ENCODE measurements at places on chromosomes 1 and 21. TPM values are rescaled to one million over a fixed set of nuclear protein-coding genes. Genes with fewer than 3 reads are reported as not detected.

The CFHR3 gene
- total RNA-seq, result not detected

The KIF2C gene
- total RNA-seq, result 0.97 TPM

The HSPB7 gene
- total RNA-seq, result 2,323 TPM

The RASSF5 gene
- 1.5 TPM for total RNA-seq

The CLCA2 gene
- total RNA-seq, result not detected

The DISP1 gene
- total RNA-seq, result 3.7 TPM

The CENPF gene
- total RNA-seq, result 0.29 TPM

The KRTAP11-1 gene
- total RNA-seq, result not detected

The S100A7 gene
- not detected for total RNA-seq

The IFFO2 gene
- 14.0 TPM for total RNA-seq

The AKNAD1 gene
- total RNA-seq, result 0.47 TPM

The JAM2 gene
- 6.0 TPM for total RNA-seq

The NGF gene
- total RNA-seq, result 0.27 TPM

The OR6K3 gene
- total RNA-seq, result not detected

The FAM72A gene
- 0.91 TPM for total RNA-seq

The CTTNBP2NL gene
- total RNA-seq, result 9.4 TPM

The RAB42 gene
- 0.73 TPM for total RNA-seq

The CHIT1 gene
- not detected for total RNA-seq

The AK5 gene
- 0.44 TPM for total RNA-seq

The LCA5L gene
- total RNA-seq, result 5.3 TPM

The OR14K1 gene
- total RNA-seq, result not detected

The FALEC gene
- total RNA-seq, result not detected

The PCNX2 gene
- 0.54 TPM for total RNA-seq

The WNT3A gene
- not detected for total RNA-seq

The PLEKHA6 gene
- total RNA-seq, result 7.1 TPM

The GNAT2 gene
- not detected for total RNA-seq

The SHE gene
- total RNA-seq, result 6.9 TPM

The FMO4 gene
- 0.59 TPM for total RNA-seq

The NOS1AP gene
- total RNA-seq, result 0.38 TPM
